ENCODE measurements at places on chromosomes 4 and X.
A peak's percentile ranks its signal among the peaks of the same experiment; 100 is the strongest.

DNA sequence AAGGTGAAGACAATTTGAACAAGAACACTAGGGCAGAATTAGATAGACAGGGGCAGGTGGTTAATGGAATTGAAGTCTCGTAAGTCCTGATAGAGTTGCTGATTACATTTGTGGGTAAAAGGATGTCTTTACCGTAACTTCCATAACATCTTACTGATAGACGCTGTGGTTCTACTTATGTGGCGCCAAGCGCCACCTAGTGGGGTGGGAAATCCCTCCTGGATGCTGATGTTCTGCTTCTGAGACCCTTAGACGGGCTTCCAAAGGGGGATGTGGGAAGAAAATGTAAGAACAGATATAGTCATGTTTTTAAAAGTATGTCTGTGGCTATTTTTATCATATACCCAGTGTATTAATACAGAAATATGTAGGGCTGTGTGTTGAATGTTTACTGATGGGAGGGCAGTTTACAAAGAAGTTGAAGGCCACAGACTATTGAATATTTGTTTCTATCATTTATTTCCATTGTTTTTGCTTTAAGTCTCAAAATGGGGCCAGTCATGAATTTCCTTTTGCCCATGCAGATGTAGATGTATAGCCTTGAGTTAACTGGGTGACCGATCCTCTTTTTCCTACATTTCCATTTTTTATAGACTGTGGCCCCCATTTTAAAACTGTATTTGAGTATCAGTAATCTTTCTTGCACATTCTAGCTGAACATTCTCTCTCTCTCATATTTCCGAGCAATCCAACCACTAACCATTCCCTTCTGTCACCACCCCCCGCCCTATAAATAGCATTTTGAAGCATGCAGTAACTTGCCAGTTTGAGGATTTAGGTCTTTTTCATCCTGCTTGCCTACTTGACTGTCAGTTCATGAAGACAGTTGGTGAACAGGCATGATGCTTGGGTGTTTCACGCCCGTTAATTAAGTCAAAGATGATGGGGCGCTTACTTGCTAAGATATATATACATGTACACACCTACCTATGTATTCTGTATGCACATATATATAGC lies 12.1 kb upstream of the TLR8 start:
- peak; percentile 3 for DNase-seq

DNA sequence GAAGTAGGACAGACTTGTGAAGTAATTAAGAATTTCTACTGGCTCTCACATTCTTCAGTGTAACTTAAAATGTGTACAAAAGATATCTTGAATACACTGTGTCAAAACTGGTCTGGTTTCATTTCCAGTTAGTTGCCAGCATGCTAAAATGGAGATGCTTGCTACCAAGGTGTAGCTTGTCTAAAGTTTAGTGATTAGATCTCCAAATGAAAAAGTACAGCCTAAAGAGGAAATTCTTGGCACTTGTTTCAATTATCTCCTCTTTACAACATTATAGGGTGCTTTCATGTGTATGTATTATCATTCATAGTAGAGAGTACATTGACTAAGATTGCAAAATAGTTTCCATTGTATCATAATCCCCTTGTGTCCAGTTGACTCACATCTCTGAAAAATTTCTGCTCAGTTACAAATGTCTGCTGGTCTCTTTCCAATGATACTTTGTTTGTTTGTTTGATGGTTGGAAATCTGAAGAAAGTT lies 97.3 kb upstream of the SPRY1 start:
- DNase-seq, result no peak

GRCh38 chr4:172982151-172982590 lies 186.4 kb upstream of the GALNT7 start:
- no peak for DNase-seq

DNA sequence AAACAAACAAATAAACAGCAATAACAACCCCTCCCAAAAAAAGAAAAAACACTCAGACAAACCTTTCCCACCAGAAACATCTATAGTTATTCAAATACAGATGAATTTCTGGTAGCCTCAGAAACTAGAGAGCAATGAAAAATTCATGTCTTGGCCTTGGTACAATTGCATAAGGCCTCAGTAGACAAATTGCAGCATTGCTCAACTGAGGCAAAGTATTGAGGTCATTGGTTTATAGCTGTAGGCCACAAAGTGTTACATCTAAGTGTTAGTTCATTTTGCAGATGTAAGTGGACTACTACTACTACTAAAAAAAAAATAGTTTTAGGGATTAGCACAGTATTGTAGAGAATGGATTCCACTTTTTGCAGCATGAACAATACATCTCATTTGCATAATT lies 2268.3 kb downstream of the ARAP2 start:
- DNase-seq, result no peak

DNA sequence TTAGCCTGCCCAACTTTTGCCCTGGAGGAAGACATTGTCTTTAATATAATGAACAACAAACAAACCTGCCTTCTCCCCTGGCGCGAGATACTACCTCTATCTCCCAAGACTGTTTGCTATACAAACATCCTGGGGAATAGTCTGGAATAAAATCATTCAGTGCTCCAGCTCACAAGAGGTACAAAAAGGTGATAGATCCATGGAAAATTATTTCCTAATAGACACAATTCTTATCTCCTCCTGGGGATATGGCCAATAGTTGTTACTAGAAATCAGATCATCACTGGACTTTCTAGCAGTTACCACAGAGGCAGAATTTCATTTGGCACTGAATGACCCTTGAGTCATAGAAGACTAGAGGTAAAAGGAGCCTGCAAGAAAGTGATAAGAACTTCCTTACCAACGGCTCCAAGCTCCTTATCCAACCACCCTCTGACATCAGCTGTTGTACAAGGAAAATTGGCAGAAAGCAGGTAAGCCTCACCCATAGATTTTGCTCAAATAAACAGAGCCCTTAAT lies 38.1 kb downstream of the MID1 start:
- DNase-seq, result no peak

GRCh38 chr4:139685180-139685579 lies 19.6 kb downstream of the MGST2 start:
- DNase-seq, result no peak

GRCh38 chrX:25968920-25969319 lies 169.2 kb upstream of the MAGEB18 start:
- no peak for DNase-seq

DNA sequence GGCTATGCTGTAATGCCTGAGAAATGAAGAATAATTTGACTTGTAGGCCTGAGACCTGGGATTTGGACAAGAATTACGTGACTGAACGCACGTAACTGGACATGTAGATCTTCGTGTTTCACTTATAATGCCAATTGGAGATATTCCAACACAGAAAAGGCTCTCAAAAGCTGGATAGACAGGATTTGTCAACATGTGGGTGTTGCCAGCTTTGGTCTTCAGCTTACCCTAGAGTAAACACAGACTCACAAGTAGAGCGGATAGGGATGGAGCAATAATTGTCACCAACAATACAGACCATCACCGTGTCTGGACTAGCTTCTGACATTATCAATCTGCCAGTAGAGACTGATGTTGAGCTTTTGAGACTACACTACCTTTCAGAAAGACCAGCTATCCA lies 1511.0 kb upstream of the ADGRL3 start:
- no peak for DNase-seq

DNA sequence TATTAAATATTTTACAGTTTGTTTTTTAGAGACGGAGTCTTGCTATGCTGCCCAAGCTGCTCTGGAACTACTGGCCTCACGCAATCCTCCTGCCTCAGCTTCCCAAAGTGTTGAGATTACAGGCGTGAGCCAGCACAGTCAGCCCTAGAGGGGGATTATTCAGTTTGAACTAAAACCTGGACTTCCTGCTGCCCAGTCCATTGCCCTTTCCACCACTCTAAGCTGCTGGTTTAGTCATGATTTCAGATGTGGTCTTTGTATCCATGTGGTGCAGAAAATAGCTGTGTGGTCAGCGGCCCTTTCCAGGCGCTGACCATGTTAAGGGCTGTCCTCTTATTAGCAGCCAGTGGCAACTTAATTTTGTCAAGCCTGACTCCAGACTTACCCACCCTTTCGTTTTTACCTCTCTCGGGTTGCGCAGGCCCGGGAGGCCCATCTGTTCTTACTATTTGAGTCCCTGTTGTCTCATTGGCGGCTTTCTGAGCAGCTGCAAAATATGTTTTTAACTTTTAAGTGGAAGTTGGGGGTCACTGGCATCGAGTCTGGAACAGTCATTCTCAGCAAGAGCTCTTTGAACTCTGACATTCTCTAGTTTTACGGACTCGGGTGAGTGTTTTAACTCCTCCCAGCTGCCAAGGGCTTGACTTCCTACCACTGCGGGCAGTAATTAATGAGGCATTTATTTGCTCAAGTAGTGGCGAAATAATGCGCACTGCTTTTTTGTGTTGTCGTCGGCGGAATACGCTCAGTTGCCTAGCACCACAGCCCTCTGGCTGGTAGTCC lies 773 bp upstream of the VMA21 start:
- DNase-seq, result peak; percentile 13

DNA sequence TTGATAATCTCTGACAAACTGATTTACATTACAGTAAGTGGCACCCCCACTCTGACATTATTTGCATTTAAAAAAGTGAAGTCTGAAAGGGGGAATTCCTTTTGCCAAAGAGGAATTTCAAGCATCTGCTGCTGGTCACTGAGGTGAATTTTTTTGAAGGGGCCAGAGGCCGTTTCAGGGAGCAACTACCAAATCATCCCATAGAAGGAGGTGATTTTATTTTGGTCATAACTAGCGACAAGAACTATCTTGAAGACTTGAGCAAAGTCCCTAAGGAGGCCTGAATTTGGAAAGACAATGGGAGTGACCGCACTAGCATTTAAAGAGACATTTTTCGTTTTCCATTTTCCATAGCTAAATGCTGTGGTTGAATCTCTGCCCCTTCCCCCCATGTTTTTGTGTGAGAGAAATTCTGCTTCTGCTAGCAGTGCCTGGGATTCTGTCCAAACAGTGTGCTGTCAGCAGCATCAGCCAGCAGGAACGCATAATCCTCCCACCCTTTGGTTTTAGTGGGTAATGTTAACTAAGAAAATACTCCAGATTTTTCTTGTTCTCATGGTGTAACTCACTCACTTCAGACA lies 110.1 kb upstream of the MED14 start:
- no peak for DNase-seq

- no peak for DNase-seq
These were observed 79.7 kb downstream of the CPE start for GRCh38 chr4:165458471-165458870.

- peak; percentile 37 for DNase-seq
These were observed 82.2 kb downstream of the MAML3 start for GRCh38 chr4:140071806-140072205.

DNA sequence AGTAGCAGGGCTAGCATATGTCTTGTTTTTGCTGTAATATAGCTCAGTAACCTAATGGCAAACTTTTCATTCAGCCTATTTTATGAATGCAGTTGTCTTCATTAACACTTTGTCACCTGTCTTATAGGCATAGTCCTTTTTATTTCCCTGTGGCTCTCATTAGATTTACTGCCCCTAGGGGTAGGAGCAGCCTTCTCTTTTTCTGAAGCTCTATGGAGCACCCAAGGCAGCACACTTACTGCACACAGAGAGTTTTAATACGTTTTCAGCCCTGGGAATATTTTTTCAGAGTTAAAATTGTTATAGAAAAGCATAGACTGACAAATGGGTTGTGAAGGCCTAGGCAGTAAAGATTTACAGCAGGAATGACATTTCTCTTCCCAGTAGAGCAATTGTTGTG lies 406.8 kb downstream of the TMA16 start:
- DNase-seq, result no peak

- DNase-seq, result no peak
These were observed at the start of gene TMEM156 for GRCh38 chr4:39032218-39033085. TSS of gene TMEM156 (minus strand) at chr4:39032409. CDS start at chr4:39032313, 96 bp downstream.

DNA sequence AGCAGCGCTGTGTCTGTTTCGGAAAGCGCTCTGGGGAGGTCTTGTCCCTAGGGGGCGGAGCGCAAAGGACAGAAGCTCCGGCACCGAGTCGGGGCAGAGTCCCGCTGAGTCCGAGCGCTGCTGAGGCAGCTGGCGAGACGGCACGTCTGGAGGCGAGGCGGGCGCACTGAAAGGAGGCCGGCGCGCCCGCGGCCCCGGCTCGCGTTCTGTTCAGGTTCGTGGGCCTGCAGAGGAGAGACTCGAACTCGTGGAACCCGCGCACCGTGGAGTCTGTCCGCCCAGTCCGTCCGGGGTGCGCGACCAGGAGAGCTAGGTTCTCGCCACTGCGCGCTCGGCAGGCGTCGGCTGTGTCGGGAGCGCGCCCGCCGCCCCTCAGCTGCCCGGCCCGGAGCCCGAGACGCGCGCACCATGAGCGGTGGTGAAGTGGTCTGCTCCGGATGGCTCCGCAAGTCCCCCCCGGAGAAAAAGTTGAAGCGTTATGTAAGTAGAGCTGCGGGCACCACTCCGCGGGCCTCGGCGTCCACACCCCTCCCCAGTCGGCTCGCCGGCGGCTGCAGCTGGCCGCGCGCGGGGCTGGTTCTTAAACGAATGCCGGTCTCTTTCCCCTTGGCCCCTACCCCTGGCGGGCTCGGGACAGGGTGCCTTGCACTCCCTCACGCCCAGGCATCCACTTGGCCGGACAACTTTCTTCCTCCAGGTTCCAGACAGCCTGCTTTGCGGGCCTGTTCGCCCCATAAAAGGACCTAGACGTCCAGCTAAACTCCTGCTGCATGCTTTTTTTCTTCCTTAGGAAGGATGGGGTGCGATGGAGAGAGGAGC lies at the start of gene GAB1:
GAB1 (plus strand) TSS at position 96 of the 819 bp plus-strand sequence; CDS start at position 409, 313 bp downstream.
- DNase-seq, result peak; percentile 10

- DNase-seq, result no peak
These were observed 46.1 kb upstream of the EOLA2 start for GRCh38 chrX:149984411-149984810.

GRCh38 chrX:18457000-18457399 lies 31.6 kb downstream of the CDKL5 start:
- no peak for DNase-seq

DNA sequence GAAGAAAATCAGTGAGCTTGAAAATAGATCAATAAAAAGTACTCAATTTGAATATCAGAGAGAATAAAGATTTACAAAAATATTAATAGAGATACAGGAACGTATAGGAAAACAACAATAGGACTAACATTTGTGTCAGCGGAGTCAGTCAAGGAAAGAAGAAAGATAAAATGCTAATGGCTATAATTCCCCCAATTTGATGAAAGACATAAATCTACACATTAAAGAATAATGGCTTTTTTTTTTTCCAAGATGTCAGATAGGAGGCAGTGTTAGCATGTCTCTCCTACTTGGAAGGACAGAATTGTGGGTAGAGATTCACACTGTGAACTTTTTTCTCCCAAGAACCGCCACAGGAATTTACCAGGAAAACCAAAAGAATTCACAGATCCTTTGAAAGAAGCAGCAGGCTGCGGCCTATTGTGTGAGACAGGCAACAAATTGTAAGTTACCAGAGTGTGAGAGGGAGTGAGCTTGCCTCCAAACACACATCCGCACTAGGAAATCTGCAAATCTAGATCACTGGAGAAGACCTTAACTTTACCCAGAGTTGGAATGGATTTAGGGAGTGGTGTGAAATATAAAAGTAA lies 249.9 kb downstream of the PRDM5 start:
- no peak for DNase-seq

DNA sequence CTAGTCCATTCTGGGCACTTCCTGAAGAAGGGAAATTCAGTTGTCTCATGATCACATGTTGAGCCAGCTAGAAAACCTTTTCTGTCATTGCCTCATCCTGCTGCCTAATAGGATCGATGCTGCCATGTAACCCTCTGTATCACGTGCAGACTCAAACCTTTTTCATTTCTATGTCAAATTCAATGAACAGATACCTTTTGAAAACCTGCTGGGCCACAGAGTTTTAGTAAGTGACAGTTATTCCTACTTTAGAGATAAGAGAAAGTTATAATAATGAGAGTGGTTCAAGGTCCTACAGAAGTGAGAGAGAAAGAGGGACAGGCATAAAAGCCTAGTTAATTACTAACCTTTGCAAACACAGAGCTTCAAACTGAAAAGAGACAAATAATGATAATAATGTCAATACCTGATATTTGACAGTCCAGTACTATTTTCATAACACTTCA lies 46.0 kb downstream of the MAOA start:
- no peak for DNase-seq

GRCh38 chrX:79176028-79176427 lies 31.5 kb downstream of the GPR174 start:
- DNase-seq, result no peak

Data from effector memory CD8-positive, alpha-beta T cell (primary cell).